ENCODE measurements at places on chromosomes 1 and 21. TPM values are rescaled to one million over a fixed set of nuclear protein-coding genes. Genes with fewer than 3 reads are reported as not detected.

The F13B gene
- total RNA-seq: not detected

The ERMAP gene
- 7.1 TPM for total RNA-seq

The THEM5 gene
- total RNA-seq: not detected

The WNT2B gene
- 15.8 TPM for total RNA-seq

The CATSPERE gene
- 2.0 TPM for total RNA-seq

The LENEP gene
- total RNA-seq: not detected

DNA sequence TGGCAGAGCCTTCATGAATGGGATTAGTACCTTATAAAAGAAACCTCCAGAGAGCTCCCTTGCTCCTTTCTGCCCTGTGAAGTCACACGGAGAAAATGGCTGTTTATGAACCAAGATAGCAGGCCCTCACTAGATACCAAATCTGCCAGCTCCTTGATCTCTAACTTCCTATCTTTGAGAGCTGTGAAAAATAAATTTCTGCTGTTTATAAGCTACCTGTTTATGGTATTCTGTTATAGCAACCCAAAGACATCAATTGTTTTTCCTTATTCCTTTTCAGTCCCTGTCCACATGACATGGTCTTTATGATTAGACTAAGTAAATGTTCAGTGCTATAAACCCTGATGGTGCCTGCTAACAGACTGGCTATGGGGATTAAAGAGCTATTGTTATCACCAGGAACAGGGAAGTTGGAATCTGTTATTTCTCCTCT, 9.7 kb upstream of the STIL start:
- no peaks in the 10 kb centered on the region for H3K27me3 ChIP-seq
- DNase-seq: no peak
- H3K27ac ChIP-seq: no peak overlapping the region
- no peaks in the 10 kb centered on the region for H3K4me1 ChIP-seq

DNA sequence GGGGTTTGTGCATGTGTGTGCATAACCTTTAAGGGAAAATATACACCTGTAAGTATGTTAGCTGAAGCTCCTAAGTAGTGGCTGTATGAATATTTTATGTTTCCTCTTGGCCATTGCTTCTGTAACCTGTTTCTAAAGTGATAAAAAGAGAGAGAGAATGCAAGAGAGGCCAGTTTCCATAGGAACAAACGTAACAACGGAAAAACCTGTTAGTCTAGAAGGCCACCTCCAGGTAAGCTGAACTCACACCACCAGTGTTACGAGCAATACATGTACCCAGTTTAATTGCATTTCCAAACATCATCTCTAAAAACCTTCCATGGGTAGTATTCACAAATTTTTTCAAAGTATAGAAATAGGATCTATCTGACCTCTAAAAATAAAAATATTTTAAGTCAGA, 63.1 kb downstream of the PLPPR4 start:
- H3K4me1 ChIP-seq: no peaks in the 10 kb centered on the region
- no peaks in the 10 kb centered on the region for H3K27me3 ChIP-seq
- no peak overlapping the region for H3K27ac ChIP-seq
- no peaks in the 10 kb centered on the region for H3K36me3 ChIP-seq
- H3K4me3 ChIP-seq: no peak overlapping the region

- H3K27ac ChIP-seq: no peak overlapping the region
- DNase-seq: no peak
- no peaks in the 10 kb centered on the region for H3K36me3 ChIP-seq
- no peak overlapping the region for H3K4me3 ChIP-seq
- no peaks in the 10 kb centered on the region for H3K4me1 ChIP-seq
These were observed 12.9 kb downstream of the CFAP57 start for GRCh38 chr1:43184995-43185394.

- no peaks in the 10 kb centered on the region for H3K4me1 ChIP-seq
- no peak for DNase-seq
- no peak overlapping the region for H3K4me3 ChIP-seq
- H3K36me3 ChIP-seq: no peaks in the 10 kb centered on the region
These were observed 22.0 kb downstream of the NSL1 start for GRCh38 chr1:212769459-212770167.

DNA sequence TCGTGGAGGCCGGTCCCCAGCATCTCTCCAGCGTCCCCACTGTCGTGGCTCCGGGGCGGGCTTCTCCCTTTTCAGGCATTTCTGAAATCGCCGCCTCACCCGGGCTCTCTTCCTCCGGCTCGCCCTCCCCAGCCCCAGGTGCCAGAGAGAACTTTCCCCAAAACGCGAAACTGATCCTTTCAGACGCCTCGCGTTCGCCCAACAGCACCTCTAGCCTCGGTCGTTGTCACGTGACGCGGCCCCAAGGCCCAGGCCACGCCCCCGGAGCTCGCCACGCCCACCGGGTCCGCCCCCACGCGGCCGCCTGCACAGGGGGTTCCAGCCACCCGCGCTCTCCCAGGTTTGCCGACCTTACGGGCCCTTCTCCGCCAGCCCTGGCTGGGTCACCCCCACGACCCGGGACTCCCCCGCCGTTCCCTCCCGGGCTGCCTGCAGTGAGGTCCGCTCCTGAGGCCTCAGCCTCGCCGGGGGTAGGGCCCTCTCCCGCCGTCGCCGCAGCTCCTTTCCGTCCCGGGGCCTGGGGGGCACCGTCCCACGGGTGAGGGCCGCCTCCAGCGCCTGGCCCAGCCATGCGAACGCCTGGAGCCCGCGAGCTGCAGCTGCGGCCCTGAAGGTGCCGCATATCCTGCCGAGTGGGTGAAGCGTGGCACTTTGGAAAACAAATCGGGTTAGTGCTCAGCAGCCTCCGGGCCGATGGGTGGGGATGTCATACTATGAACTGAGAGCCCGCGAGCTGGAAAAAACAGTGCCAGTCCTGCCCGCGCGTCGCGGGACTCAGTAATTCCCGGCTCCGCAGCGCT, 21.0 kb downstream of the H3-3A start:
- H3K36me3 ChIP-seq: no peaks in the 10 kb centered on the region
- H3K27ac ChIP-seq: no peak overlapping the region
- DNase-seq: peak; percentile 94
- no peaks in the 10 kb centered on the region for H3K27me3 ChIP-seq

DNA sequence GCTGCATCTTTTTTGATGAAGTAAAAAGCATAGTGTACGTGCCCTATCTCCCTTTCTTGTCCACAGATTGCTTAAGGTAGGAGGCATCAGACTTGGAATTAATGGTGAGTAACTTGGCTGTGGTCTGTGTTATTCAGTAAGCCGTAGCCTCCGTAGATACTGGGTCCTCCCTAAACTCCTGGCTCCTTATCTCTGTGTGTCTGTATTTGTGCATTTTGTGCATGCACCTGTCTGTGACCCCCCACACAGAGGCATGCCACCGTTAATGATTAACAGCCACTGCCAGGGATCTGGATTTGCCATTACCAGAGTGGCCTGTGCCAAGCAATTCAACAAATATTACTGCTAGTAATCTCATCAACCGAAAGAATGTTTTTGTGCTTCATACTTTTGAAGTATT, 31.9 kb downstream of the MAP3K21 start:
- no peak overlapping the region for H3K4me3 ChIP-seq
- H3K4me1 ChIP-seq: no peaks in the 10 kb centered on the region
- no peak for DNase-seq

- no peak overlapping the region for H3K4me3 ChIP-seq
- no peak overlapping the region for H3K27ac ChIP-seq
- H3K27me3 ChIP-seq: no peaks in the 10 kb centered on the region
- H3K4me1 ChIP-seq: peaks cover 2% of the 10 kb centered on the region
These were observed 2.8 kb downstream of the RAB4A start for GRCh38 chr1:229273507-229274232.

GRCh38 chr1:70038025-70038424, 167.4 kb downstream of the LRRC40 start:
- no peaks in the 10 kb centered on the region for H3K36me3 ChIP-seq
- peaks cover 3% of the 10 kb centered on the region for H3K27me3 ChIP-seq
- no peak for DNase-seq
- H3K4me3 ChIP-seq: no peak overlapping the region
